NCI-H1417 treated with DMSO at 0.1 percent for 48 hours (cell line): ENCODE measurements at places on chromosomes 3 and 15.

DNA sequence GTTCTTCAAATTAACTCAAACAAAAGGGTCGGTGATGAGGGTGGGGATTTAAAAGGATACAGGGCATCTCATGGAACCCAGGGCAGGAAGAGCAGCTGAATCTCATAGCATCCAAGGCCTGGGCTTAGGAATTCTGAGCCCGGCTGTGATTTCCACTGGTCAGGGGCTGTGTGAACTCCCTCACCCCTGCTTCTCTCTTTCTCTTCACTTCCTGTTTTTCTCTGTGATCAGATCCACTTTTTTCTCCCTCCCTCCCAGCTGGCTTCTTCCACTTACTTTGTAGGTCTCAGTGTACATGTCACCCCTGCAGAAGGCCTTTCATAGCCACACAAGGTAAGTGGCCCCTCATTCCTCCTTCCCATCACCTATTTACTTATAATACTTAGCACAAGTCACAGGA is 68.2 kb upstream of the CORO2B start:
- DNase-seq: no peak

DNA sequence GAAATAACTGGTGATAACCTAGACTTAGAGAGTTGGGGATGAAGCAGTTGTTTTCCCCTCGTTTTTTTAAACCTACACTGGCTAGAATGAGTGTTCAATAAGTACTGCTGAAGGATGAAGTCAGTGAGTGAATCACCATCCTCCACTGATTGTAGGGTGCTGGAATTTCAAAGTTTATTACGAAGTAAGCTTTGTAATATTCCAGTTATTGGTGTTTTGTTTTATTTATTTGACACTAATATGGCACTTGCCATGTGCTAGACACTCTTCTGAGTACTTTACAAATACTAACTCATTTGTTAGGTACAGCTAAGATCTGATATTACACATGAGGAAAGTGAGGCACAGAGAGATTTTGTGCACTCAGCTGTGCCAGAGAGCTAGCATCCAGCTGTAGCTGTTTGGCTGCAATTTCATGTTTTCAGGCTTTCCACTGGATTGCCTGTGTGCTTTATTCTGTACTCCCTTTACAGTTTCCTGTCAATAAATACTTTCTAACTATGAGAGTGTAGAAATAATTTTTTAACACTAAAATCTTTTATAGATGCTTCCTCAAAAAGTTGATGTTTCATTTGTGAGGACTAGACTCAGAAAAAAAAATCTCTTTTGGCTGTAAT is 5.8 kb downstream of the MAP2K5 start:
- no peak for DNase-seq

GRCh38 chr15:96858694-96859093 is 528.2 kb downstream of the NR2F2 start:
- DNase-seq: no peak

- DNase-seq: no peak
Measured at GRCh38 chr3:143676747-143677146, 171.5 kb downstream of the SLC9A9 start.

DNA sequence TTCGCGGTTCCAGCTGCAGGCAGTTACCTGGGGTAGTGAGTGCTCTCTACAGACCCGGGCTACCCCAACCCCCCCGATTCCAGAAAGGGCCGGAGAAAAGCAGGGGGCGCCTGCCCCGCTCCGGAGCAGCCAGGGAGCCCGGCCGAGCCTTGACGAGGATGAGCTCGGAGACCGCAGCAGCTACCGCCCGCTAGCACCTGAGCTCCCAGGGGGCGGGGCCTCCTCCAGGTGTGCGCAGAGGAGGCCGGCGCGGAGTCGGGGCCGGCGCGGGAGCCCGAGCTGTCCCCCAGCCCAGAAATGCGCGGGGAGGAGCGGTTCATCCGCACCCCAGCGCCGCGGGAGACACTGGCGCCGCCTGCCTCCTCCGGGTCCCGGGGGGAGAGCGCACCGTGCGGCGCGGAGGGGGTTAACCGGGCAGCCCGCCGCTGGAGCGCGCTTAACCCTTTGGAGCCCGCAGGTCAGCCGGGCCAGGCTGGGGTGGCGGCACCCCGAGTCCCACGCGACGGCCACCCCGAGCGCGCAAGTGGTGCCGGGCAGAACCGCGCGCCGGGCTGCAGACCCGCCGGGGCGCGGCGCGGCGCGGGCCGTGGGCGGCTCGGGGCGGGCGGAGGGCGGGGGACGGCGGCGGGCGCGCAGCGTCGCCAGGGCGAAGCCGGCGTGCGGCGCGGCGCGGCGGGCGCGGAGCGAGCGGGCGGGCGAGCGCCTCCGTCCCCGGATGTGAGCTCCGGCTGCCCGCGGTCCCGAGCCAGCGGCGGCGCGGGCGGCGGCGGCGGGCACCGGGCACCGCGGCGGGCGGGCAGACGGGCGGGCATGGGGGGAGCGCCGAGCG is at the start of gene CACNA1D:
TSS of gene CACNA1D (plus strand) at position 649 of the 829 bp plus-strand sequence. CDS start 556 bp downstream, outside the sequence.
- DNase-seq: no peak

- DNase-seq: no peak
Measured at GRCh38 chr3:129673012-129673411, 66.5 kb upstream of the PLXND1 start.

GRCh38 chr15:81015621-81016488 is 15.1 kb downstream of the TLNRD1 start:
- DNase-seq: no peak

GRCh38 chr3:177679568-177680471 is 482.5 kb upstream of the TBL1XR1 start:
- DNase-seq: no peak

- DNase-seq: no peak
Measured at GRCh38 chr3:28347374-28348264, 902 bp upstream of the ZCWPW2 start.

GRCh38 chr3:179853176-179853575 is 183.6 kb downstream of the PEX5L start:
- DNase-seq: no peak

DNA sequence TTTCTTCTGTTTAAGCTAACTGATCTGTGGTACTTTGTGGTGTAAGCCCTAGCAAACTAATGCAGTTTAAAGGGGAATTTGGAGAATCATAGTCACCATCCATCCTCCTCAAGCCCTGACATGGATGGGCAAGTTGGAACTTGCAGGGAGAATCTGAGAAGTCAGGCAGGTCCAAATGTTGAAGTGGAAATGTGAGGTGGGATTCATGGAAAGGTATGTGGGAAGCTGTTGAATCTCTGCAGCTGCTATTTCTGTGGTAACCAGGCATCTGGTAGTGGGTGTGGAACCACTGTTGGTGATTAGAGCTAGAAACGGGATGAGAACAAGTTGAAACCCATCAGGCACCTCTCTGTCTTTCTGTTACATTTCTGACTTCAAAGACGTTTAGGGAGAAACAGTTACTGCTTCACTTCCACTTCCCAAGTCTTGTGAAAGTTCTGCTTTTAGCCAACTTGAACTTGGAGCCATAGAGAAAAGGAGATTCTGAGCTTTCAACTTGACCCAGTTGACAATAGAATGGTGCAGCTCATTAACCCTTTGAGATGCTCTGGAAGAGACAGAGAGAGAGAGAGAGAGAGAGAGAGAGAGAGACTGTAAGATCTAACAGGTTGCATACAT is 38.1 kb upstream of the NMNAT3 start:
- no peak for DNase-seq

DNA sequence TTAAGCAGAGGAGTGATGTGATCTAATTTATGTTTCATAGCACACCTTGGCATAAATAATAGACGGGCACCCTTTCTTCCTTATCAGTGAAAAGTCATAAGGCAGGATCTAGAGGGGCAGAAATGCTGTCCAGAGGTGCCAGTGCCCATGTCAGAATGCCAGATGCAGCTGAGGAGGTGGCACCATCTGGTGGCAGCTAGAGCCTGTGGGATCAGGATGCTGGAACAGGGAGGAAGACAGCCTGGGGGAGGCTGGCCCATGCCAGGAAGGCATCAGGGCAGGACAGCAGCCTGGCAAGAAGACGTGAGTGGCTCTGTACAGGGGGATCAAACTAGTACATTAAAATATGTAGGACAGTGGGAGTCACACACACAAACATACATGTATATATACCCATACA is 16.5 kb downstream of the MYH15 start:
- DNase-seq: no peak

DNA sequence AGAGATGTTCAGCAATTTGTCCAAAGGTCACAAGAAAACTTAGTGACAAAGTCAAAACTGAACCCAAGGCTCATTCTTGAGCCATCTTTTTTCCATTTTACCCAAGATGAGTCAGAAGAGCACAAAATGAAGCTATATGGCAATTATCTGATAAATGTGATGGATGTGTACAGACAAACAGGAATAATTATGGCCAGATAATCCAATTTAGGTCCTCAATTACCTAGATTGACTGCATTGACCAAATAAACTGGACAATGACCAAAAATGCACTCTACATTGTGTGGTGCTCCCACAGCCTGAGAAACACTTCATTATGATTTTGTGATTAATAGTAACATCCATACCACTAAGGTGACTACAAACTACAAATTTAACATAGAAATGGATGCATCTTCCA is 1105.8 kb downstream of the IGSF11 start:
- DNase-seq: no peak

DNA sequence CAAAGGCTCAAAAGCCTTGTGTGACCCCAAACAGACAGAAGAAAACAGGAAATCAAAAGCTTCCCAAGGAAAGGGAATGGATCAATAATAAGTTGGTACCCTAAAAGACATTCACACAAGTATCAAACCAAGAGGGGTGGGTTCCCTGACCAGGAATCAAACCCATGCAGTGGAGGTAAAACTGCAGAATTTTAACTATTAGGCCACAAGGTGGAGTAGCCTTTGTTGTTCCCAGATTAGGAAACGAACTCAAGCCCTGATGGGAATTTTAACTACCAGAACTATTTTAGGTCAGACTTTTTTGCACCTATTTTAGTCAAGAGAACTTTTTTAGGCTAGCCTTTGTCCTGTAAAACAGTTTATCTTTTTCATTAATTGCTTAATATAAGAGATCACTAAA is 31.4 kb downstream of the SETMAR start:
- no peak for DNase-seq

DNA sequence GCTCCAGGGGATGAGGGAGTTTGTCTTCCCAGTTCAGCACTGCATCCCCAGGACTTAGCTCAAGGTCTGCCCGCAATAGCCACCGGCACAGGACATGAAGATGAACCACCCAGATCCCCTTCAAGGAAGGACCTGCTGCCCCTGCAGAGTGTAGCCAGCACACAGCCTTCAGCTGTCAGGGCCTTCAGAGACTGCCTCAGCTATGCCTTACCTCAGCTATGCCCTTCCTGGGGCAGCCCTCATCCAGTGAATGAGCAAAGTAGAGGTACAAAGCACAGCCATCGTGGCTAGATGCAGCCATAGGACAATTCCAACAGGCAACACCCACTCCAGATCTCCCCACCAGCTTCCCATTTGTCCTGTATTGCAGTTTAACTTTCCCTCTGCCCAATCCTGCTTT is 291.2 kb upstream of the STT3B start:
- DNase-seq: no peak

- no peak for DNase-seq
Measured at GRCh38 chr15:87489902-87490665, 766.5 kb downstream of the NTRK3 start.

GRCh38 chr3:67450153-67450552 is 204.3 kb downstream of the SUCLG2 start:
- no peak for DNase-seq

DNA sequence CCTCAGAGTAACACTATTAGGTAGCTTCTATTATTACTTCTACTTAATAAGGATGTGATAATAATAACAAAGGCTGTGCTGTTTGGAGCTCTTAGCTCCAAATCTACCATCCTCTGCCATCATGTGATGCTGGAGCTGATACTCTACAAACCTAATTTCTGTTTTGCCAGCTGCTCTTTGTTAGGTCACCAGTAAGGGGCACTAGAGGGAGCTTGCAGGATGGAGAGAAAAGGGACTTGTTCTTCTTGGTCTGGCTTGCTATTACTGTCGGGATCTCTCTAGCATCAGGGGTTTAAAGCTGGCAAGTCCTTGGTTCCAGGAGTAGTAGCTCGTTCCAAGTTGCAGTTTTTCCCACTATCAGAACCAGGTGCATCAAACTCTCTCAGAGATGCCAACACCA is 194.9 kb upstream of the KBTBD8 start:
- no peak for DNase-seq

GRCh38 chr3:47313341-47314055 is 30.8 kb downstream of the KLHL18 start:
- no peak for DNase-seq

DNA sequence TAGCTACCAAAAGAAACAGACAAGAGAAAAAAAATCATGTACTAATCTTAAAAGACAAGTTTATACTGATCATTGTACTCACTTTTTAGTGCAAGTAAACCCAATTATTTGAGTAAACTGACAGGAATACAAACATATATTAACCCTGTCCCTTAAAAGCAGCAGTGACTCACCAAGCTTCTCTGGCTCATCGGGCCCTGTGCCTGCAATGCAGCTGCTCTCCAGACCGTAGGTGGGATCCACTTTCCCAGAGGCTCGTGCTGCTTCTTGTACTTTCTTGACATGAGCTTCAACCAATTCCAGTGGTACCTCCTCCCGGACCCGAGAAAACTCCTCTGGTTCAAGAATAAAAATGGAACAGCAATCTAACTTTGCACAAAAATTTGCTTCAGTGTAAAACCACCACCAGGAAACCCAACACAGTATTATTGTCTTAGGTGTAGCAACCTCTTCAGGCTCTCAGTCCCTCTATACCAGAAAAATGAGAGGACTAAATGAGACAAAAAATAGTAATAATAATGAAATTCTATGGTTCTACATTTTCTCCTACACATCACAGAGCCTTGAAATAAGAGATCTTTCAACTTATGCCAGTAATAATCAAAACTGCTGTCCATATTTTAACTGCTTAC is 82.6 kb upstream of the CSPG5 start:
- DNase-seq: no peak
